SK-MEL-5 (cell line): ENCODE measurements at places on chromosomes 3 and 15. TPM values are rescaled to one million over a fixed set of nuclear protein-coding genes. Genes with fewer than 3 reads are reported as not detected.
A peak's percentile ranks its signal among the peaks of the same experiment; 100 is the strongest.

DNA sequence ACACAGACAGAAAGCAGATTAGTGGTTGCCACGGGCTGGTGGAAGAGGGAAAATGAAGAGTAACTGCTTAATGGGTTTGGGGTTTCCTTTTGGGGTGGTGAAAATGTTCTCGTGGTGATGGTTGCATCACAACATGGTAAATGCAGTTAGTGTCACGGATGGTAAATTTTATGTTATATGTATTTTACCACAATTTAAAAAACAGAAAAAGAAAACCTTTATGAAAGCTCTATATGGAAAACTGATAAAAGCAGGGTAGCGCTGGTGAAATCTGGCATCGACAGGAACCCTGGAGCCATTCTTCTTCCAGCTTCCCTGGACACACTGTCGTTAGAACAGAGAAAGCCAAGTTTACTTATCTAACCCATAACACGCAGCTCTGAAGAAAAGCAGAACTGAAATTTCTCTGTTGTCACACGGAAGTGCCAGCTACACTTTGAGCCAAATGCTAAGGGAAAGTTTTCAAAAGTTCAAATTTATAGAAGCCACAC lies 287.7 kb upstream of the NR2F2 start:
- no peak for DNase-seq

DNA sequence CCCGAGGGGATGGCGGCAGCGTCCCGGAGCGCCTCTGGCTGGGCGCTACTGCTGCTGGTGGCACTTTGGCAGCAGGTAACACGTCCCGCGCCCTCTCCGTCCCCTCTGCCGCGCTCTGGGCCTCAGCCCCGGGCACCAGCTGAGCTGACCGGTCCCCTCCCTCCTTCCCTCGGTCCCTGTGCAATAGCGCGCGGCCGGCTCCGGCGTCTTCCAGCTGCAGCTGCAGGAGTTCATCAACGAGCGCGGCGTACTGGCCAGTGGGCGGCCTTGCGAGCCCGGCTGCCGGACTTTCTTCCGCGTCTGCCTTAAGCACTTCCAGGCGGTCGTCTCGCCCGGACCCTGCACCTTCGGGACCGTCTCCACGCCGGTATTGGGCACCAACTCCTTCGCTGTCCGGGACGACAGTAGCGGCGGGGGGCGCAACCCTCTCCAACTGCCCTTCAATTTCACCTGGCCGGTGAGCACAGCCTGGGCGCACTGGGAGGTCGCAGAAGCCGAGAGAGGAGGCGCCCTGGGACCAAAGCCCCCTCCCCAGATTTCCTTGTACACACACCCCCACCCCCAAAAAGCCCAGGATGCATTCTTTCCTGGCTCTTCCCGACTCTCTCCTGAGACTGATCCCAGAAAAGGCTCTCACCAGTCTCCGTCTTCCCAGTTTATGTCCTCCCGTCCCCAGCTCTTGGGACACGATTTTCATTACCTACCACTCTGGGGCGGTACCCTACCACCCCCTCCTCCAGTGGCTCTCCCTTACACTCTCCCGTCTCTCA lies 705 bp downstream of the DLL4 start:
- peak; percentile 36 for DNase-seq

GRCh38 chr15:100116416-100117190 lies 225.2 kb downstream of the ADAMTS17 start:
- DNase-seq = no peak

GRCh38 chr15:42608110-42608531 lies 32.7 kb downstream of the STARD9 start:
- peak; percentile 77 for DNase-seq

DNA sequence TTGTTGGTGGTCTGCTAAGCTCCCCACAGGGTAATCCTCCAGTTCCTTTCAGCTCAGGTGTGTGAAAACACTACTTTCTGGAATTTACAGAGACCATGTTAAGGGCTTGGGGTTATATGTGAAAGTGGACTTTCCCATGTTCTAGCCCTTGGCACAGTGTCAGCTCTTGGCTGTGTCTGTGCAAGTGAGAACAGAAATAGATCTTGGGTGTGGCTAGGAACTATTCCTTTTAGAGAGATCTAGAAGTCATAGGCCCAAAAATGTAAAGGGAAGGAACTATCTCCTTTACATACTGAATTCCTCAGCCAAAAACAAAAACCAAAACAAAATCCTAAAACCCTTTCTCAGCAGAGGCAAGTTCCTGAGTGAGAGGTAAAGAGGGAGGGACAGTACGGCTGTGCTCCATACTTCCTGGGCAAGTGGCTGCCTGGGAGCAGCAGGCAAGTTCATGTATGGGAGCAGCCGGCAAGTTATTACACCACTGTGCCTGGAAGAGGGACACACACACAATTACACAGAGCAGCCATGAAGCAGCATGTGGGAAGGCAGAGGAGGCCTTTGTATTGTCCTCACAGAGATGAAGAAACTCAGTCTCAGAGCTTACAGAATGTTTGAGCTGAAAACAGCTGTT lies 19.9 kb upstream of the C3orf62 start:
- no peak for DNase-seq

DNA sequence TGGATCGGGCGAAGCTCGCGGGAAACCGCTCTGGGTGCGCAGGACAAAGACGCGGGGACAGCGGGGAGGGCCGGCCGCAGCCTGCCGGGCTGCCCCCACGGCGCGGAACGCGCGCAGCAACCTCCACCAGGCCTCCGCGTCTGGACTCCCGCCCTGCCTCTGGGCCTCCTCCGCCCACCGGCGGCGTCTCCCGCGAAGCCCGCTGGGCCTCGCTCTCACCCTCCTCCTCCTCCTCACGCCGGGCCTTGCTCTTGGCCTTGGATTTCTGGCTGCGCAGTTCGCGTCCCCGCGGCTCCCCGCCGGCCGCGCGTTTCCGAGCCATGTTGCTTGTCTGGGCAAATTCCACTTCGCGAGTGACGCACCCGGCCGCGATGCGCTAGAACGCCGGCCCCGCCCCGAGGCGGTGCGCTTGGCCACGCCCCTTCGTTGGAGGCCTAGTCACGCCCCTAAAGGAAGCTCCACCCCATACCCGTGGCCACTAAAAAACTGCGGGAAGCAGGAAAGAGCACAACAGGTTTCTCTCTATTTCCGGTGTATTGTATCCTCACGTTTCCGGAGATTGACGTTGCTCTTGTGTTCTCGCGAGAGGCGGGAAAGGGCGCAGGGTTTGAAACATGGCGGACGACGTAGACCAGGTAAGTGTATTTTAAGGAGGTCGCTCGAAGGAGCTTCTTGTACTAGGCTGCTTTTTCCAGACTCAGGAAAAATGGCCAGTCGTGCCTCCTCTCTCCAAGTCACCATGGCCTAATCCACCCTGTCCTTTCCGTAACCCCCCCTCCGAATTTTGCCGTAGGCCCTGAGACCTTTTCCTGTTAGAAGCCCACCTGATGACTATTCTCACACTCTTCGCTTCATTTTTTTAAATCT lies at the start of the genes LSM3 and XPC:
Gene LSM3 (plus strand): TSS at position 571 of the 867 bp plus-strand sequence. CDS start 44 bp downstream, at position 615.
Gene XPC (minus strand): TSS at position 355 of the 867 bp plus-strand sequence. CDS start 33 bp downstream, at position 322.
- peak; percentile 99 for DNase-seq

- DNase-seq = no peak
Measured at GRCh38 chr15:70398694-70399093, 301.0 kb upstream of the TLE3 start.

Gene APOD
- 90.8 and 104 TPM in 2 replicates for total RNA-seq

Gene CCDC80
- total RNA-seq = 0.53 and 1.1 TPM in 2 replicates

- no peak for DNase-seq
Measured at GRCh38 chr15:52180196-52180835, 10.9 kb downstream of the GNB5 start.
